ENCODE measurements at places on chromosomes 11 and 22. TPM values are rescaled to one million over a fixed set of nuclear protein-coding genes. Genes with fewer than 3 reads are reported as not detected.

DNA sequence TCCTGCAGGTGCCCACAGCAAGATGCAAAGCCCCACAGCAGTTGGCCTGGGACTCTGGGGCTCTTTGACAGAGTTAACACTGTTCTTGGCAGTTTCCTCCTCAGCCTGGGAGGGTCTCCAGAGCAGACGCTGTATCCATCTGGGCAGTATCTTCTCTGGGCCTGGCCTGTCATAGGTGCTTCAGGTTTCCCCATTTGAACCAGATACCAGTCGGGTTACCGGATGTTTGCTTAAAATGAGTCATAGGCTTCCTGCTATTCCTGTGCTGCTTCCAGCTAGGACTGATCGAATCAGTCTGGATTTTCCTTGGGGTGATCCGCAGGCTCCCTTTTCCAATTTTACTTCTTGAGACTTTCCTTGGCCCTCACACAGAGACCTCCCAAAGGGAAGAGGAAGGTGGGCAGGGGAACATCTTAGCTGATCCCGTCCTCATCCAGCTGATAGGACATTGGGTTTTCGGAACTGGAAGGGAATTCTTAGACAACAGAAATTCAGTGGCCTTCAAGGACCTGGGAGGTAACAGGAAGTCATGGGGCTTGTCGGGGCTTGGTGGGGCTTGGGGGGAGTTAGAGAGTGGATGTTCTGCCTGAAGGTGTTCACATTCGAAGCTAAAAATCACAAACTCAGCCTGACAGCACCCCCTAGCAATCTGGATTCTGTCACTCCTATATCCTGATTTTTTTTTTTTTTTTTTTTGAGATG is 2.4 kb upstream of the RANGAP1 start:
- peak overlapping the region; percentile 14 for H3K4me3 ChIP-seq
- peaks cover 14% of the 10 kb centered on the region for H3K4me1 ChIP-seq
- H3K27me3 ChIP-seq = no peaks in the 10 kb centered on the region
- DNase-seq = no peak
- H3K27ac ChIP-seq = peak overlapping the region; percentile 50
- peaks cover 14% of the 10 kb centered on the region for H3K36me3 ChIP-seq

DNA sequence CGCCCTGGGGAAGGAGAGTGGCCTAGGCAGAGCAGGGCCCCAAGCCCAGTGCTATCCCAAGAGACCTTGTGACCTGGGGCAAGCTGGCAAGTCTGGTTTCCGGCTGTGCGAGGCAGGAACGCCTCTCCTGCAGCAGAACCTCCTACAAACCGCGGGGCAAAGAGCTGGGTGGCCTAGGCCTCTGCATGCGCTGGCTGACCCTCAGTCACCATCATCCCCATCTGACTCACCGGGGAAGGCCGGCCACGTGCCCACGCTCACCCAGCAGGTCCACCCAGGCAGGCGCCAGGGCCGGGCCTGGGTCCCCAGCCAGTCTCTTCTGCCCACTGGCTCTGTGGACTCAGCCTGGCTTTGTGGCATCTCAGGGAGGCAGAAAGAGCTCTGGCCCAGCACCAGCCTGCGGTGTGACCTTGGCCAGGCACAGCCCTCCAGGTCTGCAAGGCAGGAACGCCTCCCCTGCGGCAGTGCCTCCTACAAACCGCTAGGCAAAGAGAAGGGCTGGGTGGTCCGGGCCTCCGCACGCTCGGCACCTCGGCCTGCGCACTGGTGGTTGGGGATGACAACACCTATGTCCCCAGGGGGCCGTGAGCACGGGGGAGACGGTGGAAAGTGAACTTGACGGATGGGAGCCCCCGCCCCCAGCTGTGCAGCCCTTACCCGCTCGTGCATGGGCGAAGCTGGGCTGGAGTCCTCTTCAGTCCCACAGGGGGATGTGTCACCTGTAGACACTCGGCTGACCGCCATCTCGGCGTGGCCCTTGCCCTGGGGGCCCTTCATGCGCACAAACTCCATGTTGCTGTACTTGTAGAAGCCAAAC is 38.2 kb downstream of the KIAA0930 start:
- no peaks in the 10 kb centered on the region for H3K27me3 ChIP-seq
- H3K4me3 ChIP-seq = no peak overlapping the region
- H3K27ac ChIP-seq = no peak overlapping the region
- DNase-seq = no peak
- H3K4me1 ChIP-seq = no peaks in the 10 kb centered on the region

DNA sequence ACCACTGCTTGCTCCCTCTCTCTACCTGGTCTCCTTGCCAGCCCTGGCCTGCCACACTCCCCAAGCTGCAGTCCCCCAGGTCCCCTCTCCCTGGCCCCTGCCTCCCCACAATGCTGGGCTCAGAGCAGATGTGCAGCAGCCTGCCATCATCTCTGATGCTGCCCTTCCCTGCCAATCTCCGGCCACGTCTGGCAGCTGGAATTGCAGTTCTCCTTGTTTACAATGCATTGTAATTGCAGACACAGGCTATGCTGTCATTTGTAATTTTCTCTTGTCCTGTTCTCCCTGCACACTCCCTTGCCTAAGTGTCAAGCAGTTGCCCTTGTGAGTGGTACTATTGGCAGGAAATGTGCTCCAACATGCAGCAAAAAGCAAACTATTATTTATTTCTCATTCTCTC is 222.3 kb downstream of the NTM start:
- H3K36me3 ChIP-seq = no peaks in the 10 kb centered on the region
- H3K4me1 ChIP-seq = no peaks in the 10 kb centered on the region
- H3K27me3 ChIP-seq = no peaks in the 10 kb centered on the region
- no peak overlapping the region for H3K27ac ChIP-seq

The TMPRSS13 gene
- 2.0 TPM for total RNA-seq

DNA sequence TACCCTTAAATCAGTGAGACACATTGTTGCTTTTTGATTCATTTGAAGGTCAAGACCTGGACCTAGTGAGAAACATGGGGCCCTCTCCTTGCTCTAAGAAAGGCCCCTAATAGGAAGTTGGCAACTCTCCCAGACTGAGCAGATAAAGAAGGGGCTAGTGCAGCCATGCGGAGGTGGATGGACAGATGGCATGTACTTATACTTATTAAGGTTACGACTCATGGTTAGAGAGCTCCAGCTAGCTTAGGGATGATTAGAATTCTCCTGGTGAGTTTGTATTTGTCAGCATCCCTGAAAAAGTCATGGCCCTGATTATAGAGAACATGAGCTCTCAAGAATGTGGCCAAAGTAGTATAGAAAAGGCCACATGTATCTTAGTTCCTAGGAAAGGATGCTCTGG is 112.1 kb upstream of the BDNF start:
- H3K27ac ChIP-seq = no peak overlapping the region
- DNase-seq = no peak
- H3K27me3 ChIP-seq = peaks cover 1% of the 10 kb centered on the region
- no peak overlapping the region for H3K4me3 ChIP-seq
- no peaks in the 10 kb centered on the region for H3K4me1 ChIP-seq
- H3K36me3 ChIP-seq = no peaks in the 10 kb centered on the region

DNA sequence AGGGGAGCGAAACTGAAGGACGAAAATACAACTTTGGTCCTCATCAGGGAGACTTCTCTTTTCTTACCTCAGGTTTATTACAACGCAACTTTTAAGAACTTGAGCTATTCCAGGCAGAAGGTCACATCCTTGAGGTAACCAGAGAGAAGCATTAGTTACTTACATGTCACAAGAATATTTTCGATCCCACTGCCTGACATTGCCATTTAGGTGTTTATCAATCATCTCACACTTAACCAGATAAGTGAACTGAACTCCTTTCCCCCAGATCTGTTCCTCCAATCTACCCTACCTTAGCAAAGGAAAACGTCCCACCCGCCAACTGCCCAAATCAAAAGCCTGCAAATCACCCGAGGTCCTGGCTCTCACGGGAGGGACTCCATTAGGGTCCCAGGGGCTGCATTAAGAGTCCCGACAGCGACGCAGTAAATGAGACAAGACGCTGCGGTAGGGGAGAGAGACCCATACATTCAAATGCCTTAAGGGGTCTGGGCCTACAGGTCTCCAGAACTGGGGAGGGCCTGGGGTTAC is 734 bp downstream of the ZNF280B start:
- DNase-seq = no peak
- peaks cover 21% of the 10 kb centered on the region for H3K36me3 ChIP-seq
- peak overlapping the region; percentile 65 for H3K4me3 ChIP-seq
- H3K27ac ChIP-seq = no peak overlapping the region
- H3K27me3 ChIP-seq = peaks cover 3% of the 10 kb centered on the region

The THAP12 gene
- 46.2 TPM for total RNA-seq

- no peaks in the 10 kb centered on the region for H3K27me3 ChIP-seq
- H3K4me3 ChIP-seq = no peak overlapping the region
- peaks cover 10% of the 10 kb centered on the region for H3K4me1 ChIP-seq
- H3K27ac ChIP-seq = no peak overlapping the region
Measured at GRCh38 chr11:47306484-47306844, 36.5 kb downstream of the MADD start.

DNA sequence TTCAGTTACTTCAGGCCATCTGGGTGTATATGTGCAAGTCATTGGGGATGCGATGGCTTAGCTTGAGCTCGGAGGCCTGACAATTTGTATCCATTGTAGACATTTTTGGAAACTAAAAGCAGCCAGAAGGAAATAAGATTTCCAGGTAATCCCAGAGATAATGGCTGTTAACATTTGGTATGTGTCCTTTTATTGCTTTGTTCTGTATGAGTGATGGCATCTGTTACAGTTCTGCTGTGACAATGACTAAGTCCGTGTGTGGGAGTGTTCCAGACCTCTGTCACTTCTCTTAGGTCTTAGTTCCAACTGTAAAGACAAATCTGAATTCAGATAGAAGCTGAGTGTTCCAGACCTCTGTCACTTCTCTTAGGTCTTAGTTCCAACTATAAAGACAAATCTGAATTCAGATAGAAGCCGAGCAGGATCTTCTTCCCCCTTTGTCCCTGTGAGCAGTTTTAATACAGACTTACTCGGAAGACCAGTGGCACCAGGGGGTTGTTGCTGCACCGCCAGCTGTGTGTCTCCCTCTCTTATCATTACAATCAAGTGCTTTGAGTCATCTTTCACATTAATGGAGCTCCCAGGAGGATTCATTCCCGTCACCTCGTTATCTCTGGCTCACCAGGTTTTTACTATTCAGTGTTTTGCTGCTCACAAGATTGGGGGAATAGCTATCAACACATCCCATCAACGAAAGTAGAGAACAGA is 190.9 kb upstream of the SORL1-AS1 start:
- H3K36me3 ChIP-seq = no peaks in the 10 kb centered on the region
- no peak overlapping the region for H3K4me3 ChIP-seq
- H3K27ac ChIP-seq = no peak overlapping the region
- H3K27me3 ChIP-seq = no peaks in the 10 kb centered on the region
- H3K4me1 ChIP-seq = peaks cover 2% of the 10 kb centered on the region

DNA sequence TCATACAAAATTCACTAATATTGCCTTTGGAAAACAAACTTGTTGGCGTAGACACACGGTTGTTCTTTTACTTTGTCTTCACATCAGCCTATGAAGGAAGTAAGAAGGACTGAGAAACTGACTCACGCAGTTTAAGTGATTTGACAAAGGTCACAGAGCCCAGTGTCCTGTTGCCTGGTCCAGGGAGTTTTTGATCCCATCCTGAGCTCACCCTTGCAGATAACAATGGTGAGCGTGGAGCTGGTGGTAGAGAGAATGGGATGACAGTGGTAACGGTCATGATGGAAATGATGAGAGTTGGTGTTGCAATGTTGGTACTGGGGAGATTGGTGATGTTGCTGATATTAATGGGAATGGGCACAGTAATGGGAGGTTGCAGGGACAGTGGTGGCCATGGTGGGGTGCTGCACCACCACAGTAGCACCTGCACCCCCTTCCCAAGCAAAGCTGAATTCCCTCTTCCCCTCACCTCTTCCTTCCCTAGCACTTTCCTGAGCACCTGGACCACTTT is 22.0 kb downstream of the CREB3L1 start:
- no peak for DNase-seq
- no peak overlapping the region for H3K4me3 ChIP-seq
- peaks cover 7% of the 10 kb centered on the region for H3K4me1 ChIP-seq
- H3K27me3 ChIP-seq = peaks cover 15% of the 10 kb centered on the region

DNA sequence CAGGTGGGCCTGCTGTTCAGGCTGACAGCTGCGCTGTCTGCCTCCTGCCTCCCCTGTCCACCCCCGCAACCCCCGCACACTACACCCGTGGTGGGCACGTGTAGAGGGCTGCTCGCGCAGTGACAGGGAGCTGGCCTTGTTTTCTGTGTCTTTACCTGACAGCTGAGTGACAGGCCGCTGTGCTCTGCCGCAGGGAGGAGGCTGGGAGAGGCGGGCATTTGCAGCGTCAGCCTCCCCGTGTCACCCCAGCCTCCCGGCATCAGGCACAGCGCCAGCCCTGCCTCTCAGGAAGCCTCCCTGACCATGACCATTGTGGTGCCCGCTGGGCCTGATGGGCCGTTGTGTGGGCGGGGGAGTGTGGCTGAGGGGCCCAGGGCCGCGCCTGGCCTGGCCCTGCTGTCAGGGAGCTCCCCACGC is 32.0 kb upstream of the RELT start:
- no peaks in the 10 kb centered on the region for H3K4me1 ChIP-seq
- H3K36me3 ChIP-seq = no peaks in the 10 kb centered on the region
- H3K27ac ChIP-seq = no peak overlapping the region
- H3K4me3 ChIP-seq = no peak overlapping the region
- no peaks in the 10 kb centered on the region for H3K27me3 ChIP-seq

The KCNK4 gene
- total RNA-seq = not detected

The OR52I2 gene
- total RNA-seq = not detected
